Stimulated activated CD8-positive, alpha-beta memory T cell treated with anti-CD3 and anti-CD28 coated beads, Interleukin-7, amount 100 ng/mL, for 1 hour (primary cell): ENCODE measurements at places on chromosomes 2 and 18.

- no peak for DNase-seq
Observed at GRCh38 chr2:151150331-151151320, 111.0 kb downstream of the RBM43 start.

DNA sequence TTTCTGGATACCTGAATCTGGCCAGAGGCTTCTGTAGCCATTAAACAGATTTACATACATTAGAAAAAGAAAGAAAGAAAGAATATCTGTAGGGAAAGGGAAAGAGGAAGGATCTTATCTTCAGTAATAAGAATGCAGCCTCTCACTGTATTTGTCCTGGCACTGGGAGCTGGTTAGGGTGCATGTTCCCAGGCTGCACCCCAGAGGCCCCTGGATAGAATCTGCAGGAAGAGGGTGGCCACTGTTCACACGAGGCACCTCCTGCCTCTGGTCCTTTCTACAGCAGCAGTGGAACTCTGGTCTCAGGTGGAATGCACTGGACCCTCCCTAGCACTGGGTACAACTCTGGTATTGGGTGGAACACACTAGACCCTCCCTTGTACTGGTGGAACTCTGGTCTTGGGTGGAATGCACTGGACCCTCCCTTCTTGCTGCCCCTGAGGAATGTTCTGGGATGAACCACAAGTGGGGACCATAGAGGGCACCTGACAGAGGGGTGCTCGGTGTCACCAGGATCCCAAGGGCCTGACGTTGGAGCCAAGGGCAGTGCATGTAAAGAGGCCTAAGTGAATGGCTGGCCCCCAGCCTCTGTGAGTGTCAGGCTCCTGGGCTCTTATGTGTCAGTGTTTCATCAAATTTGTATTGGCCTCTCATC, 27.4 kb upstream of the PXDN start:
- no peak for DNase-seq

DNA sequence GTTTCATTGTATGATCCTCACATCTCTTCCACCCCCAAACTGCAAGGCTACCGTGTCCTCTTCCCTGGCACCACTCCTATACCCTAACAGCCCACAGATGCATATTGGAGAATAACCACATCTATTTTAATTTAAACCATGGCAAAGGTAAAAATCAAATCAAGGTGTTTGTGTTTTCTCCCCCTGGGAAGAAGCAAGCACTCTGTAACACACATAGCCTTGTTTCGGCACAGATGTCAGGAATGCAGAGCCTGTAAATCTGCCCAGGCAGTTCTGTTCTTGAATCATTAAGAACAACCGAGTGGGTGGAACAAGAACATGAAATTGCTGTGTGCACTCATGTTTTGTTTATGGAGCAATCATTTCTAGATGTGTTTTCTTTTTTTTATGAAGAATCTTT, 6.8 kb upstream of the COX7A2L start:
- no peak for DNase-seq

DNA sequence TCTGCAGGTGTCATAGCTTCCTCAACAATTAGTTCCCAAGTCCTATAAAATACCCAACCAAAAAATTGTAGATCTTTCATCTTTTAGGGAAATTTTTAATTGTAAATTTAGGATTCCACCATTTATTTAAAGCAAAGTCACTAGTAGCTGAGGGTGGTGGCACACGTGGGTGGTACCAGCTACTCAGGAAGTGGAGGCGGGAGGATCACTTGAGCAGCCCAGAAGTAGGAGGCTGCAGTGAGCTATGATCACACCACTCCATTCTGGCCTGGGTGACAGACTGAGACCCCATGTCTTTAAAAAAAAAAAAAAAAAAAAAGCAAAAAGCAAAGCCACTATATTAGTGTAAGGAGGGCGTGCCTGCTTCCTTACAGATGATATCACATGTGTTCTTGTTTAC, 60.3 kb upstream of the GREB1L start:
- DNase-seq = no peak

DNA sequence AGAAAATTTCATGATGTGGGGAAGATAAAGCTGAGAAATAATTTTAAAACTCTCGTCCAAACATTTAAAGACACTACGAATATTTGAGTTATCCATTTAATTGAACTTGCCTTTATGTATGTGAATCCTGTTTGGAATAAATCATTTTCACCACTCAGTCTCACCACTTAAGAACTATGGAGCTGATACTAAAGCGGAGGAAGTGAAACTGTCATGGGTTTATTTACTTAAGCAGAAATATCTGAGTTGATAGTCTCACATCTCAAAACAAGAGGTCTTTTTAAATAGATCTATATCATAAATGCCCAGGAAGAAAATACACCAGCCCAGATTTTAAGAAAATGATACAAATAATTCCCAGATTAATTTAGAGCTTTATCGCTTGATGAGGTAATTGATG, 532.4 kb downstream of the ZNF804A start:
- no peak for DNase-seq

DNA sequence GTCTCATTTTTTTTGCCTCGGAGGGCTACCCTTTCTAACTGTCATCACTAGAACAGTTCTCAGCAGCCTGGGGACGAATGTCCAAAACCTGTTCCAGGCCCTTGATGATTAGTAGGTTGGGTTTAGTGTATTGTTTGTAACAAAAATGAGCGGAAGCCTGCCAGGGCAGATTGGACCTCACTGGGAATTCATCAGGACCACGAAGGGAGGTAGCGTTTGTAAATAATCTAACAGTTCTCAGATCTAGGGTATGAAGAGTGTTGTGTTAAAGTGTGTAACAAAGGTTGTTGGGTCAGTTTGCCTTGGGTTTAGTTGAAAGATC, 799 bp downstream of the CEP68 start:
- no peak for DNase-seq

DNA sequence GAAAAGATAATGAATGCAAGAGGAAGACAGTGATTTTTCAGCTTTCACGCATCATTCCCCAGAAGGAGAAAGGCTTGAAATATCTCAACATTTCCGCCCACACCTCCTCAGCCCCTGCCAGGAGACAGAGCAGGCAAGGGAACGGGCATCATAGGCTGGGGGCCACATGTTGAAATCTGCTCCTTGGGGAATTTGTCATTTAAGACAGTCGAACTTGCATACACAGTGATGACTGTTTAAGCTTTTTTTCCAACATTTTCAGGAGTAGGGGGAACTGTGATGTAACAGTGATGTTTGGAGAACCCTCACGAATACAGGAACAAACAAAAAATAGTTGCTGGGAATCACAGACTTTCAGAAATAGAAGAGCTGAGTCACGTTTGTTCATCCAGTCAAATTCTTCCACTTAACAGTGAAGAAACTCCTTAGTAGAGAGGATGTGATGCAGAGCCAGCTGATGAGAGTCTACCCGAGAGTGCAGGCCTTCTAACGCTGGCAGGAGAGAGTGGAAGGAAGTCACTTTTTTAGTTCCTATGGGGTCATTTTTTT, 266.8 kb downstream of the ALPK2 start:
- no peak for DNase-seq

- no peak for DNase-seq
Observed at GRCh38 chr2:43057026-43057741, 169.2 kb downstream of the ZFP36L2 start.

GRCh38 chr18:48788373-48788772, 162.4 kb downstream of the SMAD7 start:
- no peak for DNase-seq

GRCh38 chr2:120747706-120748105, 12.0 kb downstream of the GLI2 start:
- no peak for DNase-seq

DNA sequence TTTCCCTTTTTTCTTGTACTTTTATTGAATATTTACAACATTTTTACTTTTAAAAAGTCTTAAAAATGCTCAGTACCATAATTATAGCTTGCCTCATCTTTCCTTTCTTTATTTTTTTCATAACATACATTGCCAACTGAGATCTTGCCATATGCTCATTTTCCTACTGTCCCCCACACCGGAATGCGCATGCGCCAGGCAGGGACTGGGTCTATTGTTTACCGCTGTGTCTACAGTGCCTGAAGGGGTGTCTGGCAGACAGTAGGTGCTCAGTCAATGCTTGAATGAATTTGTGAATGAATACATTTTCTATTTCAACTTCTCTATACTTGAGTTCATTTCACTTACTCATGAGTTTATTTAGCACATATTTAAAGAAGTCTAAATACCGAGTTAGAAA, 158.0 kb downstream of the CYP26B1 start:
- no peak for DNase-seq

- no peak for DNase-seq
Observed at GRCh38 chr2:241865957-241866789, 3.4 kb upstream of the RTP5 start.

- no peak for DNase-seq
Observed at GRCh38 chr2:150421126-150421651, 66.3 kb downstream of the RND3 start.

GRCh38 chr18:6370410-6370809, 44.3 kb downstream of the L3MBTL4 start:
- DNase-seq = no peak

DNA sequence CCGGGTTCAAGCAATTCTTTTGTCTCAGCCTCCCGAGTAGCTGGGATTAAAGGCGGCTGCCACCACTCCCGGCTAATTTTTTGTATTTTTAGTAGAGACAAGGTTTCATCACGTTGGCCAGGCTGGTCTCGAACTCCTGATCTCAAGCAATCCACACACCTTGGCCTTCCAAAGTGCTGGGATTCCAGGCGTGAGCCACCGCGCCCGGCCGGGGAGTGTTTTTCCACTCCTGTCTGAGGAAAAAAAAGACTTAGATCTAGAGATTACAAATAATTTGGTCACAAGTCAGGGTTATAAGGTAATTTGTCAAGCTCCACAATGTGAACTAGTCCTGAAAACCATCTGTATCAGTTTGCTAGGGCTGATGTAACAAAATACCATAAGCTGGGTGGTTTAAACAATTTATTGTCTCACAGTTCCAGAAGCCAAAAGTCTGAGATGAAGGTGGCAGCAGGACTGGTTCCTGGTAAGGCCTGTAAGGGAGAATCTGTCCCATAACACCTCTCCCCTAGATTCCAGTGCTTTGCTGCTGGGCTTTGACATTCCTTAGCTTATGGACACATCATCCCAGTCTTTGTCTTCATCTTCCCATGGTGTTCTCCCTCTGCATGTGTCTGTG, 40.7 kb upstream of the SP3 start:
- no peak for DNase-seq

GRCh38 chr18:11651899-11652298, 37.2 kb upstream of the GNAL start:
- DNase-seq = no peak

DNA sequence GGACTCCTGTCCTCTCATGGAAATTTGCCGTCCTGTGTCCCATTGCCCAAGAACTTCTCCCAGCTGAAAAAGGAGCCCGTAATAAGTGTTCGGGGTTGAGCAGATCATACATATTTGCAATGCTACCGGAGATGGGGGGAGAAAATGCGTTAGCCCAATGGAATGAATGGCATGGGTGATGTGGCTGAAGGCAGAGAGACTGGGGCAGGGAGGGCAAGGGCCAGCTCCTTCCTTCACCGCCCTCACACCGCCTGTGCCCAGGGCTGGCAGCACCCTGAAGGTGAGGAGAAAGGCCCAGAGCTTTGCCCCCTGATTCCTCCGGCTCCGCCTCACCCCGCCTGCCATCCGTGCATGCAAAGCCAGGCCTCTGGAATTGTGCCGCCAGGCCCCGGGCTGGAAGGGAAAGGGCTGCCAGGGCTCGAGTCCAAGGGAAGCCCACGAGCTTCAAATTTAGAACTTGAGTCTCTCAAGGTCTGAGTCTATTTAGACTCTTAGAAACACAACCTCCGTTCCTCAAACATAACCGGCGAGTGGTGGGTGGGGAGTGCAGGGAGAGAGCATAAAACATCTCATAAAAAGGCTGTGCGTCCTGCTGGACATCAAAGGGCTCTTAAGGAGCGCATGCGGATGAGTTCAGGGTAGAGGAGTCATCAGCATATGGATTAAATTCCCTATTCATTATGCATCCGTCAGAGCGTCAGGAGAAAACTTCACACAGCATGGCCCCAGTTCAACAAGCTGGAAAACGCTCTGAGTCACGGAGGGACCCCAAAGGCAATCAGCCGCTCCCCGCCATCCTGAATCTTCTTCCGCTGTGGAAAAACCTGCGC, 121.7 kb upstream of the GLI2 start:
- DNase-seq = no peak

DNA sequence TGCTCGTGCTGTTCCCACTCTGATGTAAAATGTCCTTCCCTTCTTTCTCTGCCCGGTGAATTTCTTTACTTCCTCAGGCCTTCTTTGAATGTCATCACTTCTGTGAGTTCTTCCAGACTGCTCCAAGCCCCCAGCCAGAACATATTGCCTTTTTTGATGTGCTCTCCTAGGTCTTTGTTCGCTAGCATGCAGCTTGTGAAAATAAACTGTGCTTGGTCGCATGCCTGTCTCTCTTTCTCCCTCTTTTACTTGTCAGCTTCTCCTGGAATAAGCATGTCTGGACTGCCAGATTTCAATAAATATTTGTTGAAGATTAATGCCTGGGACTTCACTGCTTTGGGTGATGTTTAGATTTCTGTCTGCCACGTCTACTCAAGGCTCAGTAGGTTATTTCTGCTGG, 82.7 kb upstream of the ARHGAP28 start:
- DNase-seq = no peak

DNA sequence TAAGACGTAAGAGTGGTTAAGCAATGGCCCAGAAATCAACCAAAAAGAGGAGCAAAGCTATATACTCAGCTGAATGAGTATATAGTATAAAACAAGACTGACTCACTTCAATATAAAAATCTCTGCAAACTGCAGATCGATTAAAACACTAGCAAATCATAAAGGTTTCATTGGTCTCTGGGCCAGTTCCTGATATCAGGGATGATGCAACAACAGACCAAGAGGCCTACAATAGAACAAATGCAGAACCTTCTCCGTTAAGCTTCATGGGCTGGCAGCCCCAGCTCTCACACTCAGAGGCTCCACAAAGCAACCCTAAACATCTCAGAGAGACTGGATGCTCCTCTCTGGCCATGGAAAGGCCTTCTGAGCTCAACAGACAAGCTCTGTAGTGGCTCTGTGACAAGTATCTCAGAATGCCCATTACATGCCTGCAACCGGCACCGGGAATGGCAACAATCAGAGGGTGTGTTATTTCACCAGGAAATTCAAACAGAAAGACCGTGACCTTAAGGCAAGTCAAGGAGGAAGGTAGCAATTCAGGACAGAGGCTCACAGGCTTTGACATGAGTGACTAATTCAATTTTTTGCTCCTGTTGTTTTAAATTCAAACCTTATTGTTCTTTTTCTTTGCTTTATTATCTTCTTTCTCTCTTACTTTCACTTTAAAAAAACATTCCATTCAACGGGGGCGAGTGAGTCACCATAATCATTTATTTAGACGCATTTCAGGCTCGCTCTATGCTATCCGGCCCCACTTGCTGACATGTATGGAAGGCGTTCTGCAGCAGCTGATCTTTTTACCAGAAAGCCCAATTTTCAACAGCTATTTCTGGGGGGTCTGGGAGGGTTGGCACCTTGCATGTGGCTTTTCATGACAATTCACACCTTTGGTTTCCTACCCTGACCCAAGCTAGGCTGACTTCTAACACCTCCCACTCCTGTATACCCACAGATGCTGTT, 15.1 kb downstream of the CYRIA start:
- DNase-seq = no peak

DNA sequence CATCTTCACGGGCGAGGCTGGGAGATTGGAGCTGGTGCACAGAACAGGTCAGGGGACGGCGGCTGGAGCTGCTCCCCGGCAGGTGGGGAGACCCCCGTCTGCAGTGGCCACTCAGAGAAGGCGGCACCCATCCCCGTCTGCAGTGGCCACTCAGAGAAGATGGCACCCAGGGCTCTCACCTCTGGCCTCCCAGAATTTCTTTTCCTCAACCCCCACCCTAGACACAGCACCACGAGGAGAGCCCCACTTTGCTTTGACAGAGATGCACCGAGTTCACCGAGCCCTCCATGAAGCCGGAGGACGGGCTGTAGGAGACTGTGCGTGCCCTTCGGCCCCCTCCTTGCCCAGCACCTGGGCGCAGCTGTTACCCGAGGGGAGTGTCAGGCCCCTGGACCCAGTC, 201.6 kb upstream of the SALL3 start:
- DNase-seq = no peak
